ENCODE measurements at places on chromosomes 13 and 19.

DNA sequence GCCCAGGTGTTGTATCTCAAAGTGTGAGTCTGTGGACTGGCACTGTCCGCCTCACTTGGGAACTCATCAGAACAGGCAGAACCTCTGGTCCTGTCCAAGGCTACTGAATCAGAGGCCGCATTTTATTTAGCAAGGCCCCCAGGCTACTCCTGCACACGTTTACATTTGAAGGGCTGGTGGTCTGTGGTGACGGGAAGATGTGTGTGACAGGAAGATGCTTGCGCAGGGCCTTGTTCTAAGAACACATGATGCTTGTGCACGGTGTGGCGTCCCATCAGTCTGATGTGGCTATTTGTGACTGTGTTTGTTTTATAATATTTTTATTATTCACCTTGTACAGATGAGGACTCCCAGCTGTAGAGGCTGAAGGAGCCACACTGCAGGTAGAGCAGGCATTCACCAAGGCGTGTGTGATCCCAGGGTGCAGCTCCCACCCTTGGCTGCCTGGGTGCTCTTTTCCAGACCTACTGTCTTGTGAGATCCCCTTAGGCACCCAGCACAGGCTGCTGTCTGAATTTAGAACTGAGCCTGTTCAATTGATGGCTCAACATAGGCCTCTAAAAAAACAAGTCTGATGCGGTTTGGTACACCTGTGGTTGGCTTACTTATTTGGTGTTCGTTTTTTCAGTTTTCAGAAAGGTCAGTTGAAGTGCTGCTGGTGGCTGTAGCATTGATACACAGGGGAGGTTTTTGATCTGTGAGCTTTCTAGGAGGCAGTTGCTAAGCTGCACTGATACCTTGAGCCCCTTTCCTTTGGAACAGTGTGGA lies 3.1 kb downstream of the SLC25A15 start:
- no peak for DNase-seq

GRCh38 chr13:20814224-20814910 lies 40.6 kb upstream of the EEF1AKMT1 start:
- no peak for DNase-seq

DNA sequence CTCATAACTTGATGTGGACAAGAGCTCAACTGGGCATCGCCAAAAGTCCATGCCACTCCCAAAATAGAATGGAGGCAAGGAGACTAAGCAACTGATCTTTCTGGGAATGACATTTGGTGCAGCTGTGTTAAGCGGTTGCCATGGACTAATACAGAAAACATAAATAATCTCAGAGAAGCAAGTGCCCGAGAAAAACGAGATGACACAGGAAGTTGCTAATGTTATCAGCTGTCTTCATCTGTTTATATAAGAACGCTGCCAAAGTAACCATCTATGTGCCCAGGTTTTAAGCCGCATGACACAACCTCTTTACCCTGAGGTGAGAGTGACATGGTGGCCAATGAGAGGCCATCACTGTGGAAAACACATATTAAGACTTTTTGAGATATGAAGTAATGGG lies 54.9 kb upstream of the SACS start:
- no peak for DNase-seq

GRCh38 chr13:39054112-39054511 lies 15.9 kb downstream of the NHLRC3 start:
- no peak for DNase-seq

GRCh38 chr19:49328741-49329140 lies 3.8 kb upstream of the SLC6A16 start:
- no peak for DNase-seq

Data from HuH-7.5 (cell line).